GM19239 (cell line): ENCODE measurements at places on chromosomes 6 and 20.

GRCh38 chr20:60579941-60580515, 621.8 kb downstream of the CDH26 start:
- DNase-seq = no peak

DNA sequence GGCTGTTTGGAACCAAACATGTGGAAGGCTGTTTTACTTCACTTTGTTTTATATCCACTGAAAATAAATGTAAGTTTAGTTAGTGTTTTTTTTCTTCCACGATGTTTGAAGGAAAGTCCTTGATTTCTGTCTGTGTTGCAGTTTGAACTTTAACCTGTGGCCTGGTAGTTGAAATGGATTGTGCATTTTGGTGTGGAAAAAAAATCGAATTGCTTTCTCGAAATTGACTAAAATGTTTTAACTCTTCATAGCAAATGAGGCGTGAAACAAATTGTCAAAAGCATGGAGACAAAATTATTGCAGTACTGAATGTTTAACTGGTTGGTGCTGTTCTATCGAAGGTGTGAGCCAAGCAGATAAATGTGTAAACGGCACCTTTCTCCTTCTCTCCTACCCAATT, 24.5 kb downstream of the ARID1B start:
- DNase-seq = no peak

- no peak for DNase-seq
These were observed 81.4 kb downstream of the WDR27 start for GRCh38 chr6:169620171-169621130.

GRCh38 chr6:83883240-83883639, 23.8 kb downstream of the CYB5R4 start:
- no peak for DNase-seq

DNA sequence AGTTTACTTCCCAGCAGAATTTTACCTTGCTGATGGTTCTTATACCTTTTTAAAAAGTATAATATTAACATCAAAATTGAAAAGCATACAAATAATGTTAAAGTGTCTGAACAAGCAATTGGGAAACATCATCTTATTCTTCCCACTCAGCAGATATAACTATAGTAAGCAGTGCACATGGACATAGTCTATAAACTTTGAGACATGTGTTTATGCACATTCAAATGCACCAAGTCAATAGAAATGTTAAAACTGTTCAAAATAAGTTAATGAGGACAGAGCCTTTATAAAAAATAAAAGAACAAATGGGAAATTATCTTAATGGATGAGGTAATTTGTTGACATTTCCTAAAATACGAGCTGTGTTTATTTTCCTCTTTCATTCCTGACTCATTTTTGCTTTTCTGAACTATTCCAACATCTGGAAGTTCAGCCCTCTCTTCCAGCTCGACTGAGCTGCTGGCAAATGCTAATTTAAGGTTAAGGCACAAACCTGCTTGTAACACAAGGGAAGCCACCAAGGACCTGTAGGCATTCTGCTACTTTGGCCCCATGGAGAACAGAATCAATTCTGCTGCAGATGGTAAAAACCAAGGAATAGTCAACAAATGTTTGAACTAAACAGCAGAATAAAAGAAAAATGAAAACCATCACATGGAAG, 110.3 kb upstream of the MAP3K4 start:
- no peak for DNase-seq

DNA sequence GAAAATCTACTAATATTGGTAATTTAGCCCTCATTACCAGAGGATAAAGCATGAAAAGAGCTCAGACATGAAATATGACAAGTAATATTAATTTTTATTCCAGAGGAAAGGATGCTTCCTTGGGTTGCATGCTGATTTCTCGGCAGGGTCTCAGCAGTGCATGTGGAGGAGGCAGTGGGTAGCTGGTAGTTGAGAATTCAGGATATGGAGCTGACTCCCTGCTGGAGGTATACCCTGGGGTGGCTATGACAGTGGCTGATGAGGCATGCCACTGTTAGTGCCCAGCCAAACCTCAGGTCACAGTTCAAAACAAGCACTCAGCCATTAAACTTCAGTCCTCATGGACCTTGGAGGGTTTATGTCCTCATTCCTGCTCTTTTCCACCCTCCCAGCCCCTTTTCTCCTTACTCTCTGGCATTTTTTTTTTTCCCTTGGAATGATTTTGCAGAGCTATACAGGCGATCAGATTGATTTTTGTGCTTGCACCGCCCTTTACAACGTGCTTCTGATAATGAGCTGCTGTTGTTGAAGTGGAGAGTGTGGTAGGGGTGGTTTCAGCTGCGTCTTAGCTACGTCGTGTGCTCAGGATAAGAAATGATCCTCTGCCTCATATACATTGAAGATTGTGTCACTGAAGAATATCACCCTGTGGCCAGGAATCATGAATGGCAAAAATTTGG, 761.9 kb upstream of the MMS22L start:
- no peak for DNase-seq

GRCh38 chr6:52362443-52363227, 684 bp downstream of the PAQR8 start:
- DNase-seq = peak; percentile 46

- DNase-seq = peak; percentile 35
These were observed 20.6 kb upstream of the SGK2 start for GRCh38 chr20:43537921-43538877.

DNA sequence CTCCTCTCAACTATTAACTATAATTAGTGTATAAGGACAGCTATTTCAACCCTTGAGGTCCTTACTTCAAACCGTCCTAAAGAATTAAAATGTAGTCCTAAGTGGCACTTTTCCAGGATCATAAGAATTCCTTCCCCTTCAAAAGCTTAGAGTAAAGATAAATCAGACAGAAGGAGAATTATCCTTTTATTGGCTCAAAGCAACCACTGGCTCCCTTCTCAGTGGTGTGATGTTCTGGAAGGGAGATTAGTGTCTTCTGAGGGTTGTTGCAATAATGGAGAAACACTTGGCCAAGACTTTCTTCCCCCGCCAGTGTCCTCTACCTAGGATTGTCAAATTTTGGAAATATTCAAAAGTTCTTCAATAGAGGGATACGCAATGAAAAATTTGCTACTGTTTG, 89.1 kb upstream of the PLEKHG1 start:
- no peak for DNase-seq
